ENCODE measurements at places on chromosomes 3 and 15. TPM values are rescaled to one million over a fixed set of nuclear protein-coding genes. Genes with fewer than 3 reads are reported as not detected.

DNA sequence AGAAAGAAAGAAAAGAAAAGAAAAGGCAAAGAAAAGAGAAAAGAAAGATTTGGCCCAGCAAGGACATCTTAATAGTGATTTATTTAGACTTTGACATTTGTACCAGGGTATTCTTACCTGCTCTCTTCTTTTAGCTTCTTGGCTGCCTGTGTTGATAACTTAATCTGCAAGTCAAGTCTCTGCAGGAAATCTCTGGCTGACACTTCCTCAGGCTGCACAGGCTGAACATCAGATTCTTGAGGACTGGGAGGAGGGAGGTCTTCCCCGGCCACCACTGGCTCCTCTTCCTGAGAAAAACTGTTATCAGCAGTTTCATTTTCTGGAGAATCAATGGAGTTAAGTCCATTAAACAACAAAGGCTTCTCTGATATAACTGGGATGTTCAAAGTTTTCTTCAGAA lies 12.8 kb downstream of the LYSMD2 start:
- DNase-seq = no peak

AP2M1 gene
- total RNA-seq = 207 TPM

DNA sequence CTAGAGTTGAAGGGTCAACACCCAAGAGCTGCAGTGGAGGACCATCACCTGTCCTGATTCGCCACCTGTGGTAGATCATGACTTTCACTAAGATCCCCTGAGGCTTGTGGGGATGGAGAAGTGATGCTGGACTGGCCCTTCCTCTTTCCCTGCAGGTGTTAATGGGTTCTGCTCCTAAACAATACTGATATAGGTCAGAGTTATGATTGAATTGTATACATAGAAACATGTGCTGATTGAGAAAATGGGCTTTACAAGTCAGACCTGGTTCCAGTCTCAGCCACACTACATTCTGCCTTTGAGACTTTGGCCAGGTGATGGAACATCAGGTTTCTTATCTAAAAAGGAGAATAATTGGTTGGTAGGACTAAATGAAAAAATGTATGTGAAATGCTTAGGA lies 418.9 kb upstream of the TPRG1 start:
- DNase-seq = peak; percentile 25

DNA sequence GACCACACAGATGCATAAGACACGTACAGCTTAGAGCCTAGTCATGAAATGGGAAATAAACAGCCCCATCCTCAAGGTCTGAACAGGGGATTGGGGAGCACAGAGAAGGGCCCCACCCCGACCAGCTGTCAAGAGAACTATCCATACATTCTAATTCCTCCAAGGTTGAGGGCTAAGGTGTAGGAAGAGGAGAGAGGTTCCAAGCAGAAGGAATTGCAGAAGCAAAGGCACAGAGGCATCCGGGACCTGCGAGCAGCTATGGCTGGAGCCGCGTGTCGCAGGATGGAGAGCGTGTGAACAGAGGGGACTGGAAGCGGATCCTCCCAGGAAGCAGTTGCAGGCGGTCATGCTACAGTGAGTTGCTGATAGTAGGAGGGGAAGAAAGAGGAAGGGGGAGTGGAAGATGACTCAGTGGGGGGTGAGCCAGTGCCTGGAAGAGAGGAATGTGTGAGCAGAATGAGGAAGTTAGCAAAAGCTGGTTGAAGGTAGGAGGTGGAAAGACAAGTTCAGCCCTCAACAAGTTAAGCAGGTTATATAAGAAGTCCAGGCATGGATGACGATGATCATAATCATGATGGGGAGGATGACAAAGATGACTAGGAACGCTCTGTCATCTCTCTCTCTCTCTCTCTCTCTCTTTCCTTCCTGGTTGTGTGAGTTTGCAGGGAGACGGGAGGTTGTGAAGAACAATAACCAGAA lies 89.7 kb downstream of the LIPC start:
- DNase-seq = no peak

DNA sequence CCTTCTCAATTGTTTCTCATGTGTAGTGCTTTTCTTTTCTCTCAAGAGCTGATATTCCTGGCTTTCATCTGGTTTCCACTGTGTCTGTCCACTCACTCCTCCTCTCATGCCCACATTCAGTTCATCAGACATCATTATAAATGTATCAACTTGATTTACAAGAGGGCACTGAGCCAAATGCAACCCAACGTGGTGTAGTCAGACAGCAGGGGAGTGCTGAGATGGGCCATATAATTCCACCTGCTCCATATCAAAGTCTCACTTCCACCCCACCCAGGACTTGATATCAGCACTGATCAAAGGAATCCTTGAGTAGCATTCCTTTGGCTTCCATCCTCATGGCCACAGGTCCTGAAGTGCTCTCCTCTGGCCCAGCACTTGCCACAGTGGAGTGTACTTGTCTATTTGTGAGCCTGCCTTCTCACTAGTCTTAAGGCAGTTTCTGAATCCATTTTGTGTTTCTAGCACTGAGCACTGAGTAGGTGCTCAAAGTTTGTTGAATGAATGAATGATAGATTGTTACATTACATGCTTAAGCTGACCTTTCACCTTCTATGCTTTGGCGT lies 252.8 kb downstream of the CLSTN2 start:
- DNase-seq = no peak

CPNE9 gene
- total RNA-seq = not detected

LMAN1L gene
- 0.27 TPM for total RNA-seq

CILP gene
- total RNA-seq = 0.04 TPM

DNA sequence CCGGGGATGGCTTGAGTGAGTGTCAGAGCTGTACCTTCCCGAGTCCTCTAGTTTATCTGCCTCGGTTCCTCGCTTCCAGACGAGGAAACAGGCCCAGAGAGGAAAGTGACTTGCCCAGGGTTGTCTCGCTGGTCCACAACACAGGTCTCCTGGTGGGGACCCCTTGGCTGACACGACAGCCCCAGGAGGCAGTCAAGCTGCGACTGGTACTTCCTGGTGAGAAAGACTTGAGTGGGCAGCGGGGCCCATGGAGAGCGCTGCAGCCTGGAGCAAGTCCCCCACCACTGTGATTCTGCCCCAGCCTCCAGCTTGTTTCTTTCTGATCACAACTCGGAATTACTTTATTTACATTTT lies 600 bp upstream of the CHRNA5 start:
- no peak for DNase-seq

DNA sequence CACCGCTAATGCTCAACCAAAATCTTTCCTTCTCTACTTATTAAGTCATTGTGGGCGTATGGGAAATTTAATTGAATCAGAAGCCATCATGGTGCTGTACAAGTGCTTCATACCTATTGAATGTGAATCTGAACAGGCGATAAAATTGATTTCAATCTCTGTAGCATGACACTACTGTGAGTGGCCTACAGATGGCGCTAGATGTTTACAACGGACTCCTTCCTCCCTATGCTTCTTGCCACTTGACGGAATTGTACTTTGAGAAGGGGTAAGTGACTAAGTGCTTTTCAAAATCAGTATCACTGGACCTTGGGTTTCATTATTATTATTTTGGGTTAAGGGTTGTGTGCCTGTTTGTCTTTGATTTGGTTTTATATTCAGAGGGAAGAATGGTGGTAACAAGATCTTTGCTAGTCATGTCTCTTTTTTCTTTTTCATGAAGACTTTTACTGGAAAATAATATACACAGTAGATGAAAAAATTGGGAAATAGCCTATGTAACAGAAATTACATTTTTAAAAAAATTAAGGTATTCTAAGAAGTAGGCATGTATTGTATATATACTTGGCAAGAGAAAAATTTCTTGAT lies 35.4 kb downstream of the ACP3 start:
- DNase-seq = peak; percentile 74

DNA sequence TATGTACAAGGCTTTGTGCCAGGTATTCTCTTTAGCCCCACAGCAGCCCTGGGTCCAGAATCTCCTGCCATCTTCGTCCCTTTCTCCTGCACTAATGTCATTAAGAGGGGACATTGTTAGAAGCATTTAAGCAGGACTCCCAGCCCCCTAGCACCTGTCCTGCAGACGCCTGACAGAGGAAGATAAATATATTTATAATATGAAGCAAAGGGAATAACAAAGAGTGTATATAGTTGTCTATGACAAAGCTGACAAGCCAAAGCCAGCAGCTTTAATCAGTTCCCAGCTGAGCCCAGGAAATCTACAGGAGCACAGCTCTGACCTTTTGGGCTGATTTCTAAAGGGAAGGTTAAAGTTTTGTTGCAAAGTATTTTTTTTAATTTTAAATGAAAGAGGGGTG lies 96.0 kb downstream of the MEGF11 start:
- no peak for DNase-seq

CCRL2 gene
- 1.4 TPM for total RNA-seq

DNA sequence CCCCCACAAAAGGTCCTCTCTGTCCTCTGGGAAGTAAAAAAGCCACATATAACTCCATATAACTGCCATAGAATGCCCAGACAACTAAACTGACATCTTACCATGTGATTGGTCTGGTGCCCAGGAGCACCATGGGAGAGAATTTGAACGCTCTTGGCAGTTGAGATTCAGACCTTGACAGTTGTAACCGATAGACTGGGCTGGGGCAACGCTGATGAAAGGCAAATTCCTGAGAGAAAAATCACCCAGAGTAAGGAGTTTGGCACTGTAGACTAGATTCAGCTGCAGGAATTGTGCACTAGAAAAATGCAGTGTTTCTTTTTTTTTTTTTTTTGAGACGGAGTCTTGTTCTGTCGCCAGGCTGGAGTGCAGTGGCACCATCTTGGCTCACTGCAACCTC lies 240.5 kb downstream of the SOX2 start:
- DNase-seq = no peak

TUBGCP5 gene
- total RNA-seq = 13.3 TPM

DNA sequence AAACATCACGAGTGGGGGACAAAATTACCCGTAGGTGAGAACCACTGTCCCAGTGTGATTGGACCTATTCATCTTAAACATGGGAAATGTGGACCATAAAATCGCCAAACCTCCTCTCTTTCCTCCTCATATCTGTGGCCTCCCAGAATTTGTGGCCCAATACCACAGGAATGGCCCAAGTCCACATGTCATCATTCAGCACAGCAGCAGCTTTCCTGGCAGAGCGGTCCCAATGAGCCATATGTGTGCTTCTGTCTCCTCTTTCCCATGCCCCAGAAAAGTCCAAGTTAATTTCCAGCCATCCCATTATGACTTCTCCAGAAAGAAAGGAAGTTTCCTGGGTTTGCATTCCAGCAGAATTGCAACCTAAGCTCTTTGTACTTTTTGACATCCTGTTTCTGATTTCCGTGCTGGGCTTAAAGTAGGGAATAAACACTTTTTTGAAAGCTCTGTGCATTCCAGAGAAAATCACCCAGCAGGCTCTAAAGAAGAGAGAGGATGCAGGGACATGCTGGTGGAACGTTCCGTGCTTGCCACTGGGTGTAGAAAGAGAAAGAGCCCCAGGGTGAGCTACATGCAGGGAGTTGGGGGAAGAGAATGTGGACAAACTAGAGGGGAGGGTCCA lies 259.4 kb upstream of the PROK2 start:
- no peak for DNase-seq

DNA sequence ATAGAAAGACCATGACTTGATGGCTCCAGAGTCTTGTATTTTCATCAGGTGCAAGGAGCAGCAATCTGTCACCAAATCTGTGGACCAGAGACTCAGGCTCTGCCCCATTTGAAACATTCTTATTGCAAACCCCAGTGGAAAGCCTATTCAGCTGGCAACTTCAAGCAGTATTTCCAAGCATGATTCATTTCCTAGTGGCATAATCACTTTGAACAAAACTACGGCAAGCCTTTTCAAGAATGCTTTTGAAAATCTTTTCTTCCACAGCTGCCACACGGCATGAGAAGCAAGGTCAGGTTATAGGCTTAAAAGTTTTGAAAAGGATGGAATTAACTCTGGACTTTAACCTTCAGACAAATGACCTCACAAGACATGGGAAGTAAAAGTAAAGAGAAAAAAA lies 122.0 kb upstream of the BFSP2 start:
- DNase-seq = no peak

DNA sequence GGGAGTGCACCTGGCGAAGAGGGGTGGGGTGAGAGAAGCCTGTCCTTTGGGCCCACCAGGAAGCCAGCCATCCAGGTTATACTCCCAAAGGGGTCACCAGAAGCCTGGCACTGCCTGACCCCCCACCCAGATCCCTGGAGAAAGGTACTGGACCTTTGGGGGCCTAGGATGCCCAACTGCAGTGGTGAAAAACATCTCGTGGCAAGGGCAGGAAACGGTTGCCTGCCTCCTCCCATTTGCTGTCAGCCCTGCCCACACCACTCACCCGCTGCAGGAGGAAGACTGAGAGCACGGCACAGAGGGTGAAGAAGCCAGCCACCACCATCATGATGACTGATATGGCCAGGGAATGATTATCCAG lies 2.2 kb upstream of the ULK3 start:
- DNase-seq = peak; percentile 56

MYZAP gene
- 0.20 TPM for total RNA-seq

DET1 gene
- total RNA-seq = 4.0 TPM

PARP3 gene
- 18.6 TPM for total RNA-seq

AGBL1 gene
- not detected for total RNA-seq
